GM23248 (cell line): ENCODE measurements at places on chromosomes 4 and X. TPM values are rescaled to one million over a fixed set of nuclear protein-coding genes. Genes with fewer than 3 reads are reported as not detected.

TRO gene
- 15.0 and 17.7 TPM in 2 replicates for total RNA-seq

PPARGC1A gene
- total RNA-seq, result not detected in 2 replicates

CT83 gene
- total RNA-seq, result not detected in 2 replicates

TRIM2 gene
- total RNA-seq, result 26.4 and 32.4 TPM in 2 replicates

CCDC110 gene
- total RNA-seq, result 0.22 and 0.38 TPM in 2 replicates

SPANXN3 gene
- not detected in 2 replicates for total RNA-seq

ATOH1 gene
- total RNA-seq, result not detected in 2 replicates

LONRF3 gene
- 0.54 TPM in 1 of 2 replicates, not detected in the other for total RNA-seq

DAPP1 gene
- total RNA-seq, result not detected in 2 replicates

IBSP gene
- not detected in 2 replicates for total RNA-seq

FAM149A gene
- 0.13 and 3.4 TPM in 2 replicates for total RNA-seq

TEX11 gene
- not detected in 2 replicates for total RNA-seq

CXorf58 gene
- total RNA-seq, result not detected in 2 replicates

DUSP21 gene
- total RNA-seq, result not detected in 2 replicates

FAT4 gene
- 22.0 and 22.4 TPM in 2 replicates for total RNA-seq

FDCSP gene
- not detected in 2 replicates for total RNA-seq

PPP1R2C gene
- not detected in 2 replicates for total RNA-seq

ARHGAP6 gene
- 0.54 TPM in 1 of 2 replicates, not detected in the other for total RNA-seq

DKK2 gene
- 4.3 and 8.2 TPM in 2 replicates for total RNA-seq

FAM184B gene
- total RNA-seq, result not detected in 2 replicates

DEFB131A gene
- not detected in 2 replicates for total RNA-seq
